LHCN-M2 (cell line): ENCODE measurements at places on chromosomes 11 and 22. TPM values are rescaled to one million over a fixed set of nuclear protein-coding genes. Genes with fewer than 3 reads are reported as not detected.
A peak's percentile ranks its signal among the peaks of the same experiment; 100 is the strongest.

GRCh38 chr11:91947215-91947820 is 277.3 kb upstream of the FAT3 start:
- DNase-seq, result no peak

The DGCR6L gene
- 78.0 and 82.5 TPM in 2 replicates for total RNA-seq

- DNase-seq, result peak; percentile 42
These were observed 770 bp upstream of the TSG101 start for GRCh38 chr11:18527512-18527911.

DNA sequence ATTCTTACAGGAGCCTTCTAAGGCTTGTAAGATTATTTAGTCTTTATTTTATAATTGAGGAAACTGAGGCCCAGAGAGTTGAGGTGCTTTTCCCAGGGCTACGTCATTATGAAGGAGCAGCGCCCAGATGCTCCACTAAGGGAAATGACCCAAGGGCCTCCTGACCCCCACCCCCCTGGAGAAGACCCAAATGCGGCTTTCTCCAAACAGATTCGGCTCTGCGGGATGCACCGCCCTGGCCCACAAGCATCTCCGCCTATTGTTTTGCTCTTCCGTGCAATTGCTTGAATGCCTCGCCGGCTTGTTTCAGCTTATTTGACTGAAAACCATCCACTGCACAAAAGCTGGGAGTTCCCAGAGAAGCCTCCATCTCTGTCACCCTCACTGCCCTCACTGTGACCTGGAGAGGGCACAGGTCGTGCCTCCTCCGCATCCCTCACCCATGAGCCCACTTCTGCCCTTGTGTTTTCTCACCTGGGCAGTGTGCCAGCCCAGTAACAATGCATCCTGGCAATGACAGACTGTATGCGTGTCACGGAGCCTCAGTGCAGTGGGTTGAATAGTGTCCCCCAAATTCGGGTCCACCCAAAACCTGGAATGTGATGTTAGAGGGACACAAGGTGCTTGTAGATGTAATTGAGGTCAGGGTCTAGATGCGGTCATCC is 790.2 kb downstream of the TBC1D22A start:
- no peak for DNase-seq

GRCh38 chr11:78420796-78421209 is 3.2 kb upstream of the GAB2 start:
- peak; percentile 51 for DNase-seq

GRCh38 chr22:48717076-48717810 is 1110.4 kb downstream of the BRD1 start:
- DNase-seq, result no peak

DNA sequence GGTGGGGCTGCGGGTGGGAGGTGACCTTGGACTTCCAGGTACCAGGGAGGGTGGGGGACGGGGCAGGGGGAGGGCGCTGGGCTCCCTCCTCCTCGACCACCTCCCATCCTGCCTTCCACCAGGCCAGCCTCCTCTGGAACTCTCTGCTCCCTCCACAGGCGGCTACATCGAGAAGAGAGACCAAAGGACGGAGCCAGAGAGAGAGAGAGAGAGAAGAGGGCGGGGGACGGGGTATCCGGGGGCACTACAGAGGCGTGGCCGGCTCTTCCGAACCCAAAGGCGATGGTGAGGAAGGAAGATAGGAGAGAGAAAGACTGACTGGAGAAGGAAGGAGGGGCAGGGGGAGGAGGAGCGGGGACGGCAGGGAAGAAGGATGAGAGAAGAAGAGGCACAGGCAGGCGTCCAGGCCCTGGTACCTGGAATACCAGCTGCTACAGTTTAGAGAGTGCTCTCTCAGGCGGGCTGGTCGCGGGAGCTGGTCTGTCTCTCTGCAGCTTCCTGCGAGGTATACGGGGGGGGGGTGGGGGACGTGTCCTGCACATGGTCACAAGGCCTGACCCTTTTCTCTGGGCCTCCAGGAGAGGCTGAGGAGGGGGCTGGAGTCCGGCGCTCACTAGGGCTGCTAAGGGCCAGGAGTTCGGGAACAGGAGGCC is 38.0 kb downstream of the IGSF9B start:
- DNase-seq, result no peak

- DNase-seq, result no peak
These were observed 43.6 kb downstream of the TSPAN18 start for GRCh38 chr11:44770401-44770800.

GRCh38 chr11:76279646-76280045 is 73.3 kb upstream of the WNT11 start:
- DNase-seq, result no peak

DNA sequence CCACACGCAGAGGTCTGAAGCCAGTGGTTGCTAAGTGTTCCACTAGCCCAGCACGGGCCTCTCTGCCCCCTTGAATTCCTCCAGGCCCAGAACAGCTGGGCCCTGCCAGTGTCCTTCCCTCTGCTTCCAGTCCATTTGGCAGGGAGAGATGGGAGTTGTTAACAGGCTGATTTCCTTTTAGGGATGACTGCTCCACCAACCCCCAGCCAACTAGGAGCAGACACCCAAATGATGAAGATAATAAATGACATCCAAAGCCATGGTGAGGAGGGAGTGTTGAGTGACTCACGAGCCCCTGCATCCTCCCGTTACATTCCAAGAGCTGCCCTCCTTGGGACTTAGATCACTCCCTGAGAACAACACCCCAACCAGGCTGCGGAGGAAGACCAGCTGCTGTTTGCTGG is 20.6 kb downstream of the PARVA start:
- peak; percentile 99 for DNase-seq

The TUB gene
- 4.1 and 5.3 TPM in 2 replicates for total RNA-seq

The KCTD14 gene
- total RNA-seq, result 1.2 and 1.9 TPM in 2 replicates

The MS4A12 gene
- 1.4 TPM in 1 of 2 replicates, not detected in the other for total RNA-seq

The VPREB3 gene
- not detected in 2 replicates for total RNA-seq

- no peak for DNase-seq
These were observed 28.6 kb downstream of the ALG8 start for GRCh38 chr11:78110830-78111229.

GRCh38 chr11:279040-279965 is 1.1 kb downstream of the NLRP6 start:
- DNase-seq, result no peak

The MRE11 gene
- 12.9 and 19.0 TPM in 2 replicates for total RNA-seq

The PLA2G3 gene
- not detected in 2 replicates for total RNA-seq

DNA sequence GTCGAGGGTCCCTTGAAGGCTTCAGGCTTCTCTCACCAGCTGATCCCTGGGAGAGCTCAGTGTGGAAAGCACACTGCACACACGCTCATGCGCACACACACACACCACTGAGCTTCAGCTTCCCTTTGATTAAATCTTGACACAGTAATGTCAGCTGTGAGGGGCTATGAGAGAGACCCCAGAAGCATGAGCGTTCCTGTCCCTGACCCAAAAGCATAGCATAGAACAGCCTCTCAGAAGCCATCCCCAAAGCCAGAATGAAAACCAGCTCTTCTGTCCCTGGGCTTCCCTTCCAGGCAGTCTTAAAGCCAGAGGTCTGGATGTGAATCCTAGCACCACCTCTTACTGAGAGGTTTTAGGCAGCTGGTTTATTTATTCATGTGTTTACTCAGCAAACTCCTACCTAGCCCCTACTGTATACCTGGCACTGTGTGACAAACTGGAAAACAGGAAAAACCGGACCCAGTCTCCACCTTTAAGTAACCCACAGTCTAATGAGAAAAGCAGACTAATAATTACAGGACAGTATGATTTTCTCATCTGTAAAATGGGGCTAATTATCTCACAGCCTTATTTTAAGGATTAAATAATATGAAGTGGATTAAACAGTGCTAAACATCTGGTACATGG is 15.9 kb downstream of the GALNT18 start:
- DNase-seq, result no peak

DNA sequence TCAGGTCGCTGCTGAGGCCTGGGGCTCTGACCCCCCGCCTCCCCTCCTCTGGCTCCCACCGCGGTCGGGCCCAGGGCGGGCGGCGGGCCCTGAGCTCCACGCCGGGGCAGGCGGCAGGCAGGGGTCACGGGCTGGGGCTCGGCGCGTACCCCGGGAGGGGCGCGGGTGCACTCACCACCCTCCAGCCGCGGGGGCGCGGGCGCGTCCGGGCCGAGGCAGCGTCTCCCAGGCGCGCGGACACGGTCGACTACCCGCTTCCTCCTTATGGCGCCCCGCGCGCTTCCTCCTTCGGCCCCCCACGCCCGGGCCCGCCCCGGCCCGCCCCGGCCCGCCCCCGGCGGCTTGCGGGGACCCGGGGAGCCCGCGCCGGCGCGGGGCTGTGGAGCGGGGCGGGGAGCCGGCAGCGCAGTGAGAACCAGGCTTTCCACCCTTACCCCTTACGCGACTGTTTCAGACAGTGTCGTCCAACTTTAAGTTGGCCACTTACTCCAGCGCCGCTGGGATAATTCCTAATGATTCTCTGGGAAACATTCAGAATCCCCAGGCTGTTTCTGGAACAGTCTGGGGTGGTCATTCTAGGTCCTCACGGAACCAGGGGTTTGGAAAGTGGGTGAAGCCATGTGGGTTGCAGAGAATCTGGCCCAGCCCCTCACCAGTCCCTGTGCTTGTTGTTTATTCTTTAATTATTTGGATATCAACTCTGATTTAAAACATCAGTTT is at the start of gene BID:
Gene BID, minus strand, starts transcription at position 264 of the 720 bp plus-strand sequence. CDS start 24,353 bp downstream, outside the sequence.
- DNase-seq, result no peak

DNA sequence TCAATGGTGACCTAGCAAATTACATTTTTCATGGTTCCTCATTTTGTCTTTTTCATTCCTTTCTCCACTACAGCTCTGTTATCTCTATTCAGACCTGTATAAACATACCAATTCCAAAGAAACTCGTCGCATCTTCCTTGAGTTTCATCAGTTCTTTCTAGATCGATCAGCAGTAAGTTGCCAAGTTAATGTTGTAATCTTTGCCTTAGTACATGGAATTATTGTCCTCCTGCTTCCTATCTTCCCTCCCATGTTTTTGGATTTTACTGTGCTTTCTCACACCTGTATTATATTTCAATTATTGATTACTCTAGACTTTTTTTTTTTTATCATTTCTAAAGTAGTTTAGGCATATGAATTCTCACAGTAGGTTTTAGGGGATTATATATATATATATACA is 69.5 kb upstream of the GRIK4 start:
- DNase-seq, result no peak

The KRTAP5-8 gene
- not detected in 2 replicates for total RNA-seq

The DMC1 gene
- total RNA-seq, result 2.8 and 20.8 TPM in 2 replicates

DNA sequence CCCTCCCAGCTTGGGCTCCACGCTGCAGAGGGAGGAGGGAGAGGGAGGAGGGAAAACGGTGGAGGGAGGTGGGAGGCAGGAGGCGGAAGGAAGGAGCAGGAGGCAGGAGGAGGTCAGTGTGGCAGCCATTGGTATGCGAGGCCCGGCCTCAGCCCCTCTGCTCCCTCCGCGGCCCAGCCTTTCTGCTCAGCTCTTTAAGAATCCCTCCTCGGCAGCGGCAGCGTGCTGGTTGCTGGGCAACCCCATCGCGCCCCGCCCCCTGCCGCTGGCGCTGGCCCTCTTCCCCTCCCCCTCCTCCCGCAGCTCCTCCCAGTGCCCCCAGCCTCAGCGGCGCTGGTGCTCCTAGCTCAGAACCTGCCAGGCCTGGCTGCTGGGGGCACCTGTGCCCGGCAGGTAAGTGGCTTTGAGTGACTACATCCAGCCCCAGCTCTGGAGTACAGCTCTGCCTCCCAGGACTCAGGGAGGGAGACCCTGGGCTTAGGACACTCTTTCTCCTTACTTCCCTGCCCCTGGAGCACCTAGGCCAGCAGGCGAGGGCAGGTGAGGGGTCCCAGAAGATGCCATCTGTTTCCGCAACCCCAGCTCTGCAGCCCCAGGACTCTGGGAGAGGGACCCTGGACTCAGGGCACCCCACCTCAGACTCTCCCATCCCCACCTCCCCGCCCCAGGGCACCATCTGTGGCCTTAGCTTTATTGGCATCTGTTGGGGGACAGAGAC is 7.2 kb upstream of the FLRT1 start:
- DNase-seq, result no peak

- no peak for DNase-seq
These were observed 121.7 kb upstream of the CHORDC1 start for GRCh38 chr11:90344546-90344945.

The F2 gene
- not detected in 2 replicates for total RNA-seq

The RCOR2 gene
- total RNA-seq, result 0.23 and 0.58 TPM in 2 replicates

DNA sequence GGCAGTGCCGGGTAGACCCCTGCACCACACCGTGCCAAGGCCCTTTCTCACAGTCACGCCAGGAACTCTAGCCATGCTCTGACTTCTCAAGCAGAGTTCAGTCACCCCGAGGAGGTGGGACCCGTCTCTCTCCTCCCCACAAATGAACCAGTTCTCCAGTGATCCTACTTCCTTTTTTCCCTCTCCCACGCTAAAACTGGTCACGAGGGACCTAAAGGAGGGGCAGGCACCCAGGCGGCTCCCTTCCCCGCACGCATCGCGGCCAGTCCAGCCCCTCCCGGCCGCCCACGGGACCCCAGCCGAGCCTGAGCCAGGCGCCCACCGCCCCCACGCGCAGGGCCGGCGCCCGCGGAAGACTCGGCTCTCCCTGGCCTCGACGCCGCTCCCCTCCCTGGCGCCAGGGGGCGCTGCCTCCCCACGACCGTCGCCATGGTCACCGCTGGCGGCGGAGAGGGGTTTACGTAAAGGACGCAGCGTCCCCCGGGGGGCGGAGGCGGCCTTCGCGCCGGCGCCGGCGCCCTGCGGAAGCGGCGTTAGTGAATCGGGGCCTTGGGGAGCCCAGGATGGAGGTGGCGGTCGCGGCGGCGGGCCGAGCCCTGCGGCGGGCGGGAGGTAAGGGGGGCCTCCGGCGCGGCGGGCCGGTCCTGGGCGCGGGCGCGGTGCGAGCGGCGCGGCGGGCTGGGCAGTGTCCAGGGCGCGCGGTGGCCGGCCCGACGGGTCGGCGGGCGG is at the start of gene DAGLA:
Gene DAGLA, plus strand, starts transcription at position 499 of the 729 bp plus-strand sequence. CDS start 39,765 bp downstream, outside the sequence.
- DNase-seq, result peak; percentile 52

The TTLL1 gene
- total RNA-seq, result 13.1 and 13.5 TPM in 2 replicates

DNA sequence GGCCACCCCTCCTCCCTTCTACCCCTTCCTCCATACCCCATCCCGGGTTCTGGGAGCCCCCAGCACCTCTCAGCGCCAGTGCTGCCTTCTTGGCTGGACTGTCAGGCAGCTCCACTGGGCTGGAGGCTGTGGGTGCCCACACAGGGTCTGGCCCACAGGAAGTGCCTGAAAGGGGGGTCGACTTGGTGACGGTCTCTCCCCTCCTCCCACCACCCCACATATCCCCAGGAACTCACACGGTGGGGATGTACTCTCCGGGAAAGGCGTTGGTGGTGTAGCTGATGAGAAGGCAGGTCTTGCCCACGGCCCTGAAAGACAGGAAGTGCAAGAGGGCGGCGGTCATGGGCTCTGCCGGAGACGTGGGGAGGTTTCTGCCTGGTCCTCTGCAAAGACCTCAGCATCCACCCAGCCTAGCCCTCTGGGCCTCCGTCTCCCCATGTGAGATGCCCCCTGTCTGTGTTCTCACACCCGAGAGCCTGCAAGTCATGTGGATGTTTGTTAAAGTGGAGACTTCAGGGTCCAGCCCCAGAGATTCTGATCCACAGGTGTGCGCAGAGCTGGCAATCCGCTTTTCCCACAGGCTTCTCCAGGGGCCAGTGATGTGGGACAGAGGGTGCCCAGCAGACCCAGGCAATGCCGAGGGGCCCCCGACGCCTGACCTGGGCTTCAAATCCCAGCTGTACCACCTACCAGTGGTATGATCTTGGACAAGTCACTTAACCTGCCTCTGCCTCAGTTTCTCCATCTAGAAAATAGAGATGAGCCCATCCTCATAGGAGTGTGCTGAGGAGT is 2.5 kb downstream of the RAC2 start:
- no peak for DNase-seq

- peak; percentile 44 for DNase-seq
These were observed 4.0 kb downstream of the JRKL start for GRCh38 chr11:96393753-96394348.
